Stimulated activated CD4-positive, alpha-beta T cell treated with anti-CD3 and anti-CD28 coated beads, Interleukin-15, amount 100 ng/mL, for 1 hour (primary cell): ENCODE measurements at places on chromosomes 12 and 14.

DNA sequence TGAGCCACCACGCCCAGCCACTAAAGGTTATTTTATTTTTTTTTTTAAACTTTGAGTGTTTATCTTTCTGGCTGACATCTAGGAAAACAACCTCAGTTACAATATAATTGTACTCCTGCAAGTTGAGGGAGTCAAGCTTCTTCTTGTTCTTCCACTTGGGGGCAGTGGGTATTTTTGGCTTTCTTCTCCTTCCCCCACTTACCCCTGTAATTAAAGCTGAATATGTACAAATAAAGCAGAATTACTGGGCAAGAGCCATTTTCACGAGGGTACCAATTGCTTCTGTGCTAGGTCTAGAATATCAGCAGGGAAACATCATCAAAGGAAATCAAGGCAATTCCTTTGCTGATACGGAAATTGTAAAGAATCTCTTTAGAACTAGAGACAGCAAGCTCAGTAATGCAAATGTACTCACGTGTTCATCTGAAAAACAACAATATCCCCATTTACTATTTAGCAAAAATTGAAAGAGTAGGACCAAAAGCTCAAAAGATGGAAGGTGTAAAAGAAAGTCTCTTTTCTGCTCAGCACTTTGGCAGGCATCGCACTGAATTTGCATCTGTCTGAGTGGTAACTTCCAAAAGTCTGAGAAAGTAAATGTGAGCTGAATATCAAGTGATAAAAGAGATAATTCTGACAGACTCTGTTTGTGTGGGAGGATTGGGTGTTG, 72.8 kb downstream of the TAOK3 start:
- DNase-seq, result no peak

DNA sequence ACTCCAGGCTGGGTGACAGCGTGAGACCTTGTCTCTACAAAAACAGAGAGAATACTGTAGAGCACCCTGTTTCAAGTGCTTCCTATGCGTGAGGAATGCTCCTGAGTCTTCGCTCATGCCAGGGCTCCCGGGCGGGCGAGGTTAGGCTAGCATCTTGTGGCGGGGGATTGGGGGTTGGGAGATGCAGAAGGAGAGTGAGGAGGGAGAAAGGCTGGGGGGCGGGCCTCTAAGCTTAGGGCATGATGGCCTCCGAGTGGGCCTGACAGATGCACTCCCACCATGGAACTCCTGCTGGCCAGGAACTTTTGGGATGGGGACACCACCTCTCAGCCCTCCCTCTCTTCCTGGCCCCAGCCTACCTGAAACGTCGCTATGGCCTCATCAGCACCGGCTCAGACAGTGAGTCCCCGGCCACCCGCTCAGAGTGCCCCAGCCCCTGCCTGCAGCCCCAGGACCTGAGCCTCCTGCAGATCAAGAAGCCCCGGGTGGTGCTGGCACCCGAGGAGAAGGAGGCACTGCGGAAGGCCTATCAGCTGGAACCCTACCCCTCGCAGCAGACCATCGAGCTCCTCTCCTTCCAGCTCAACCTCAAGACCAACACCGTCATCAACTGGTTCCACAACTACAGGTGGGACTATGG, 27.3 kb downstream of the PHETA1 start:
- no peak for DNase-seq

GRCh38 chr12:21945002-21945401, 3.8 kb upstream of the ABCC9 start:
- DNase-seq, result no peak

DNA sequence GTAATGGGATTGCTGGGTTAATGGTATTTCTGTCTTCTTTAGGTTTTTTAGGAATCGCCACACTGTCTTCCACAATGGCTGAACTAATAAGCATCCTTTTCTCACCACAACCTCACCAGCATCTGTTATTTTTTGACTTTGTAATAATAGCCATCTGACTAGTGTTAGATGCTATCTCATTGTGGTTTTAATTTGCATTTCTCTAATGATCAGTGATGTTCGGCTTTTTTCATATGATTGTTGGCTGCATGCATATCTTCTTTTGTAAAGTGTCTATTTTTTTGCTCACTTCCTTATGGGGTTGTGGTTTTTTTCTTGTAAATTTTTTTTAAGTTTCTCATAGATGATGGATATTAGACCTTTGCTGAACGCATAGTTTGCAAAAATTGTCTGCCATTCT, 377.9 kb downstream of the GALC start:
- DNase-seq, result no peak

- DNase-seq, result peak; percentile 36
These were observed at the start of gene JAG2 for GRCh38 chr14:105168496-105168978. Gene JAG2 (minus strand): TSS chr14:105168776. CDS start chr14:105168420, 356 bp downstream.

GRCh38 chr12:11773889-11774677, 124.6 kb downstream of the ETV6 start:
- no peak for DNase-seq

DNA sequence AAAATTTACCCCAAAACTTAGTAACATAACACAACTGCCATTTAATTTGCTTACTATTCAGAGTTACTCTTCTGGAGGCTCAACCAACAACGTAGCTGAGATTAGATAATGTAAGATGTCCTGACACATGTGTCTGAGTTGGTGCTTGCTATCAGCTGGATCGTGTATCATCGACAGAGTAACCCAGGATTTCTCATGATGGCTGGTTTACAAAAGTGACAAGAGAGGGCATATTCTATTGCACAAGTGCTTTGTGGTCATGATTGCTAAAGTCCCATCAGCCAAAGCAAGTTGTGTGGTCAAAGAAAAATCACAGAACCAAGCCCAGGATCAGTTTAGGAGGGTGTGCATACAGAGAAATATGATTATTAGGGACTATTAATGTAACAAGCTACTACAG, 73.4 kb downstream of the CAPZA3 start:
- no peak for DNase-seq

DNA sequence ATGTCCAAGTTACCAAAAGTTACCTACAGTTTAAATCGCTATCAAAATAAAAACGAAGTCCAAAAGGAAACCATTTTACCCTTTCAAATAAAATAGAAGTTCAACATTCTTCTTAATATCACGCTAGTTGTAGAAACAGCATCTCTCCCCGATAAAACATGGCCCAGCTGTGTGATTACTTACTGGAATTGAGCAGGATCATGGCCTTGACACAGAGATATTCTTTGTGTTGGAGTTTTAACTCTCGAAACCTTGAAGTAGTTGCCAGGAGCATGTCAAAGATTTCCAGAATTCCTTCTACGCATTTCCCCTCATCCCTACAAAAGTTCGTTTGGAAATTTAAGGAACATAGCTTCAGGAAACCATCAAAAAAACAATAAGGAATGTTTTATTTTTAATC, 44.8 kb downstream of the ESR2 start:
- DNase-seq, result no peak
